ENCODE measurements at places on chromosomes 11 and 22. TPM values are rescaled to one million over a fixed set of nuclear protein-coding genes. Genes with fewer than 3 reads are reported as not detected.

RIMBP3B gene
- 0.13 TPM for total RNA-seq

PGGHG gene
- 196 TPM for total RNA-seq

DNA sequence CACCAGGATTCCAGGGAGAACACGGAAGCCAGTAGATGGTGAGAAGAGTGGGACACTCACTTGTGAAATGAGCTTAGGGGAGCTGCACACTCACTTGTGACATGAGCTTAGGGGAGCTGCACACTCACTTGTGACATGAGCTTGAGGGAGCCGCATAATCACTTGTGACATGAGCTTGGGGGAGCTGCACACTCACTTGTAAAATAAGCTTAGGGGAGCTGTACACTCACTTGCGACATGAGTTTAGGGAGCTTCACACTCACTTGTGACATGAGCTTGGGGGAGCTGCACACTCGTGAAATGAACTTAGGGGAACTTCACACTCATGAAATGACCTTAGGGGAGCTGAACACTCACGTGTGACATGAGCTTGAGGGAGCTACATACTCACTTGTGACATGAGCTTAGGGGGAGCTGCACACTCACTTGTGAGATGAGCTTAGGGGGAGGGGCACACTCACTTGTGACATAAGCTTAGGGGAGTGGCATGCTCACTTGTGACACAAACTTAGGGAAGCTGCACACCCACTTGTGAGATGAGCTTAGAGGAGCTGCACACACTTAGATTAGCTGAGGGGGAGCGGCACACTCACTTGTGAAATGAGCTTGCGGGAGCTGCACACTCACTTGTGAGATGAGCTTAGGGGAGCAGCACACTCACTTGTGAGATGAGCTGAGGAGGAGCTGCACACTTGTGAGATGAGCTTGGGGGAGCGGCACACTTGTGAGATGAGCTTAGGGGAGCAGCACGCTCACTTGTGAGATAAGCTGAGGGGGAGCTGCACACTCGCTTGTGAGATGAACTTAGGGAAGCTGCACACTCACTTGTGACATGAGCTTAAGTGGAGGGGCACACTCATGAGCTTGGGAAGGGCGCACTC is 59.0 kb downstream of the NCAPD3 start:
- no peak for ATAC-seq

DNA sequence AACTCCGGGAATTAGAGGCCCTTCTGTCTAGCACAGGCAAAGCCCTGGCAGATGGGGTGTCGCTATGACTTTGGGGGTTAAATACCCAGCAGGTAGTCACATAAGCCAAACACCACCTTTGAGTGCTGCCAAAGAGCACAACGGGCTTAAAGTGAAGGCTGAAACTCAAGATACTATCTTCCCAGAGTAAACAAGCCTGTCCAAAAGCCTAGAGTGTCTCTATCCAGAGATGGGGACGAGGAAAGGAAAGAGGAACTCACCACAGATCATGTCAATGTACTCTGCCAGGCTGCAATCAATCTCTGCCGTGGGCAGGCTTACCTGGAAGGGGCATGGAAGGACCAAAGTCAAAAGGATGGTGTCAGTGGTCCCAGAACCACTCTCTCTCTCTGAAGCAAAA is 14.5 kb downstream of the TMEM25 start:
- no peak for ATAC-seq

- ATAC-seq, result no peak
These were observed 761.1 kb downstream of the BRD1 start for GRCh38 chr22:49066619-49067018.

GRCh38 chr11:15035283-15035682 is 38.1 kb upstream of the CALCB start:
- no peak for ATAC-seq

OR8K5 gene
- not detected for total RNA-seq

- peak; percentile 3 for ATAC-seq
These were observed 469 bp downstream of the ZBED5 start for GRCh38 chr11:10857459-10857708.

DNA sequence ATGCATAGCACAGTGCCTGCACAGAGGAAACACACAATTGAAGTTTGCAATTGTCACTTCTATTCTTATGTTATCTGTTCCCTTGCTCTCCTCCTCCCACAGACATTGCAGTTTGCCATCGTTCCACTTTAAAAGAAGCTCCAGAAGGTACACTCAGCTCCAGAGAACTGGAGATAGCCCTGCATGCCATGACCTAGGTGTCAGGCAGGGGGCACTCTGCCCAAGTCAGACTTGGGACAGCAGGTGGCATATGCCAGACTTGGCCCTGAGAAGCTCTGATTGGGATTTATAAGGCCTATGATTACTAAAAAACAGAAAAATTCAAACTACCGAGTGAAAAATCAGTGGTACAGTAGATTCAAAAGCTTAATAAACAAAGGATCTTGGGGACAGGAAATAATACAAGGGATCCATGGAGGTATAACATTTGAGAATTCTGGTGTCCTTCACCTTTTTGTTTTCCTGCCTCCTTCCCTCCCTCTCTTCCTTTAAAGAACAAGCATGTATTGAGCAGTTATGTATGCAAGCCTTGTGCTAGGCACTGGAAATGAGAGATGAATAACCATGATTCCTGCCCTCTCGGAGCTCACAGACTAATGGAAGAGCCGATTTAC is 40.0 kb downstream of the TENM4 start:
- no peak for ATAC-seq

UPB1 gene
- total RNA-seq, result not detected

DNA sequence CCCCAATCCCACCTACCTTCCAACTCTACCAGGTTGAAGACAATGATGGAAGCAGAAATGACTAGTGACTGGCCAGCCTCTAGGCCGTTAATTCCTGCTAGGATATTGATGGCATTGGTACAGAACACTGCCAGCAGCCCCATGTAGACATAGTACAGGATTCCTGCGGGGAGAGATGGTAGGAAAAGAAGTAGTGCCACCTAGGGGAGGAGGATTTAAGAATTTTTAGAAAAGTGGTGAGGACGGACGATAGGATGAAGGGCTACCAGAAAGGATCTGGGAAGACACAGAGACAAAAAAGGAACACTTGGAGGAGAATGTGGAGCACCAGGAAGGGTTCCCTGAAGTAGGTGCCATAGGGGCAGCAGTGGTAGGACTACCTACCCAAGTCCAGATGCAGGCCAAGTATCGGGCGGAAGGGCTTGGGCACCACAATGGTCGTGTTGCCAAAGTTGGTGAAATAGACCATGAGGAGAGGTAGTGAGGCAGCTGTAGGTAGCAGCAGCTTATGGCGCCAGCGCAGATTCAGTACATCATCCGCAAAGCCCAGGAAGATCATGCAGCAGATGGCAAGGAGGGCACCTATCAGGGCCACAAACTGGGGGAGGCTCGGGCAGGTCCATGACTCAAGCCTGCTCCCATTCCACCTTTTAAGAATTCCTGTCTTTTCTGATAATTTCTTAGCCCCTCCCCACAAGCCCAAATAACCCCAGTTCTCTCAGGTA is 1.2 kb downstream of the DPAGT1 start:
- ATAC-seq, result no peak

GRCh38 chr11:124861670-124862069 is 3.6 kb upstream of the ROBO3 start:
- no peak for ATAC-seq

H19 gene
- not detected for total RNA-seq

GRCh38 chr11:111631024-111631665 is 28.9 kb downstream of the SIK2 start:
- peak; percentile 42 for ATAC-seq

VSIG10L2 gene
- total RNA-seq, result not detected

DNA sequence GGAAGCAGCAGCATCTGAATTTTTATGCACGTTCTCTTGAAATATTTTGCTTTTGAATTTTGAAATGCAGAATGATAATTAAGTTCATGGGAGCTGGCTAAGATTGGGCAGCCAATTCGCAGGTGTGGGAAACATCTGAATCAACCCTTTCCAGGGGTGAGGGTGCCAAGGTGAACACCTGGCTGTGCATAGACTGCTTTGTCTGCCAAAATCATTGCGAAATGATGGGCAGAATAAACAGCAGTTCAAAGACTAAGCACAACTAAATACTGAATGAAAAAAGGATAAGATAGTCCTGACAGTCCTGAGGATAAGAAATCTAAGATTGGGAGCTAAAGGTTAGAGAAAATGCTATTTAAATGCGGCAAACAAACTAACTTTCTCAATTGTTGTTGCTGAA is 813.3 kb upstream of the RAG2 start:
- no peak for ATAC-seq

DNA sequence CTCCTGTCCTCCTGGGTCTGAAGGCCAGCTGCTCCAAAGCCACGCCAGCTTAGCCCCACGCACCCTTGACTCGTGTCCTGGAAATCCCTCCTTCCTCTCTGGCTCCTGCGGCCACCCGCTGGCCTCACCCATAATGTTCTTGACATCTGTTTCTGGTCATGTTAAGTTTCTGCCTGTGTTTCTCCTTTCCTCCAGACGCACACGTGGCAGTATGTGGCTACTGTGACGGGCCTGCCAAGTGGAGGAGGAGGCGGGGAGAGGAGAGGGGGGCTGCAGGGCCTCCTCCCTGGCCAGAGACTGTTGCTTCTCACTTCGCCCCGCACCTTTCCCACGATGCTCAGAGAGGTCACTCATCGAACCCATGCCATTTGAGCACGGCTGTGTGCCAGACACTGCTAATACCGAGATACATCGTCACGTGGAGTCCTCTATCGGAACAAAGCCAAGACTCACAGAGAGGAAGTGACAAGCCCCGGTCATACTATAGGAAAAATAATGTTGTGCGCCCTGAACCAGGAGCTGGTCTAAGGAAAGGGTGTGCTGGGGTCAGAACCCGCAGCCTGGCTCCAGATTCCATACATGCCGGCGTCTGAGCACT is 11.5 kb downstream of the C1QTNF6 start:
- no peak for ATAC-seq

DNA sequence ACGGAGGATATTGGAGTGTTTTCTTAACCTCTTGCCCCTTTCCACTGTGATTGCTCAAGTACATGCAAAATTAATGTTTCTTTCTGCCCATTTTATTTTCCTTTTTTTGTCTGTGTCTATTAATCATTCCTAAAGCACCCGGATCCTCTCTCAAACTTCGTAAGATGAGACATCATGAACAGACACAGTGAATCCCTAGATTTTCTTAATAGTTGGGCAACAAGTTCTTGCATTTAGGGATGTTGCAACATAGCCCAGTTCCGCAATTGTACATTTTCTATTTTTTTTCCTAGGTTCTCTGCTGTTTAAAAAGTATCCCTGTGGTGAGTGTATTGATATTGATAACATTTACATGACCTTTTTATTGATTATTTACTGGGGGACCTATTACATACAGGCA is 2.9 kb downstream of the FAM111A start:
- ATAC-seq, result no peak

YPEL4 gene
- total RNA-seq, result 1.5 TPM

- ATAC-seq, result no peak
These were observed 911.9 kb downstream of the METTL15 start for GRCh38 chr11:29019960-29020683.

DNA sequence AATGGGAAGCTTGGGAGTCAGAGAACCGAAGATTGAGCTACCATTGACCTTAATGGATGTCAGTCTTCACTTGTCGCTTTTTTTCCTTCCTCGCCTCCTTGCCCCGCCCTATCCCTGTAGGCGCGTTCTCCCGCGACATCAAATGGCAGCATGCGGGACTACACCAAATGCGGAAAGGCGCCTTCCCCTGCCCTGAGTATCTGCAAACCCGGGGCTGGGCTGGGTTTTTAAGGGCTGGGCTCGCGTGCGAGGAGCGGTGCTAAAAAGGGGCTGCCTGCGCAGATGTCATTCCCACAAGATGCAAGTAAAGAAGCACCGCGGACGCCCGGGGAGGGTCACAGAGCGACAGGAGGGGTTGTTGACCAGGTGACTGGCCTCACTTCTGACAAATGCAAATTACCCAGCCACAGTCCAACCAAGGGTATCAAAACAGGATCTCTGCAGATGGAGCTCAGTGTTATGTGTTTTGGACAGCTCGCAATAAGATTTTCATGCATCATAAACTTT is 4.7 kb upstream of the FAM111B start:
- ATAC-seq, result peak; percentile 46

DNA sequence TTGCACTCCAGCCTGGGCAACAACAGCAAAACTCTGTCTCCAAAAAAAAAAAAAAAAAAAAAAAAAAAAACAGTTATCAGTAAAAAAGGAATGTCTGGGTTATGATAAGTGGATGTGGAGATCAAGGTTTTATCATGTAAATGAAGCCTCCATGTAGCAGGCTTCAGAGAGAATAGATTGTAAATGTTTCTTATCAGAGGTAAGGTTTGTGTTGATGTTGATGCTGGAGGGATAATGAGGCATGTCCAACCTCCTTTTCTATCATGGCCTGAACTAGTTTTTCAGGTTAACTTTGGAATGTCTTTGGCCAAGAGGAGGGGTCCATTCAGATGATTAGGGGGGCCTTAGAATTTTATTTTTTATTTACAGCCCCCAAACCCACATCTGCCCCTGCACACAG is 35.4 kb upstream of the TREH start:
- ATAC-seq, result no peak

DNA sequence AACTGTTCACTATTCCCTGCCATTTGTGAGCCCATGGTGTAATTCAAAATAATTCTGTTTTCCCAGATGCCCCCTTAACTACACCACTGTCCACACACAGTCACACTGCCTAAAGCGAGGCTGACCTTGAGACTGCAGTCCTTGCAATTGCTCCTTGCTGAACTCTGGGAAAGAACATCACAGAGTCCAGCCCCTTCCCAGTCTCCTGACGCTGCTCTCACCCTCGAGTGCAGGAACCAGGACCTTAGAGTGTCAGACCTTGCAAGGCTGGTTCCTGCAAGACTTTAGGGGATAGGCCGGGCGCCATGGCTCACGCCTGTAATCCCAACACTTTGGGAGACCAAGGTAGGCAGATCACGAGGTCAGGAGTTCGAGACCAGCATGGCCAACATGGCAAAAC is 33.6 kb downstream of the AHNAK start:
- ATAC-seq, result no peak

GRCh38 chr22:19201869-19202798 is 23.6 kb upstream of the SLC25A1 start:
- no peak for ATAC-seq

DNA sequence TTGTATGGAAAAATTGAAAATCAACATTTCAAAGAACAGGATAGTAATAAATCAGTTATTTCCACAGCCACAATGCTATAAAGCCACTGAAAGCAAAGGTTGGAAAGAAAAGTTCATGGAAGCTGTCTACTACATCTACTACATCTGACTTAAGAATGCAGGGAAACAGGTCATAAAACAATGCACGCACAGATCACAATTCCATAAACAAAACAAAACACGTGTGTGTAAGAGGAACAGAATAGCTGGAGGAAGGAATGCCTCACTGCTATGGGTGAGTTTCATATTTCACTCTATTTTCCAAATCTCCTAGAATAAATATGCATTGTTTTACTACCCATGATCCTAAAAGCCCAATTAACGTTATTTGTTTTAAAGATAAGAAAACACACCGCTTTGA is 66.3 kb downstream of the NCAPD3 start:
- no peak for ATAC-seq

CCDC87 gene
- total RNA-seq, result 0.15 TPM

KRTAP5-10 gene
- not detected for total RNA-seq
